Stimulated activated CD4-positive, alpha-beta T cell treated with anti-CD3 and anti-CD28 coated beads, Interleukin-4, amount 100 ng/mL, for 1 hour (primary cell): ENCODE measurements at places on chromosomes 7 and 10.
A peak's percentile ranks its signal among the peaks of the same experiment; 100 is the strongest.

GRCh38 chr10:21309427-21309826 lies 216.1 kb downstream of the SKIDA1 start:
- DNase-seq: no peak

GRCh38 chr7:155738104-155738503 lies 74.2 kb downstream of the SHH start:
- DNase-seq: no peak

GRCh38 chr7:95213809-95214492 lies 110.4 kb downstream of the PON1 start:
- DNase-seq: no peak

DNA sequence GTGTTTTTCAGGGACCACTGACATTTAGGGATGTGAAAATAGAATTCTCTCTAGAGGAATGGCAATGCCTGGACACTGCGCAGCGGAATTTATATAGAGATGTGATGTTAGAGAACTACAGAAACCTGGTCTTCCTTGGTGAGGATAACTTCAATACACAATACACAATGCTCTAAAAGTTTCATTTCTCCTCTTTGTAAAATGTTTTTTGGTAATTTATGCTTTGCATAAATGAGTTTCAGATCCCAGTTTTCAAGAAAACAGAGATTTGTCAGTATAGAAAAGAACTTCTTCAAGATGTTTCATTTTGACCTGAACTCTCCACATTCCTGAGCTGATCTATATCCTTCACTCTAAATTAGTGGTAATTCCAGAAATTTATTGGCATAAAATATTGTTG lies 14.2 kb downstream of the ZNF92 start:
- DNase-seq: no peak

DNA sequence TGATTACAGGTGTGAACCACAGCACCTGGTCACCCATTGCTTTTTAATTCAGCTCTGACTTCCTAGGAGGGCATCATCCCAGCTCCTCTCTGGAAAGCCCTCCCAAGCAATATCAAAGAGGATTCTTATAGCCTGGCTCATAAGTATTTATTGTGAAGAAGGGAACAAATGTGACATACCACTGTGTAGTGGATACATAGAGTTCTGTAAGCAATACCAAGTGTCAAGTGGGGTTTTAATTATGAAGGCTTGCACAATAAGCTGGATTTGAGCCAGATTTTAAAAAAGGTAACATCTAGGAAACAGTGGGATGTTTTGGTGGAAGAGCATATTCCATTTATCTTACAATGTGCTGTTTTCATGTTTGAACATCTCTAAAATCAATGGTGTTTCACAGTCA lies 19.0 kb upstream of the PRTFDC1 start:
- no peak for DNase-seq

- no peak for DNase-seq
Measured at GRCh38 chr10:59179068-59179467, 2.6 kb downstream of the PHYHIPL start.

DNA sequence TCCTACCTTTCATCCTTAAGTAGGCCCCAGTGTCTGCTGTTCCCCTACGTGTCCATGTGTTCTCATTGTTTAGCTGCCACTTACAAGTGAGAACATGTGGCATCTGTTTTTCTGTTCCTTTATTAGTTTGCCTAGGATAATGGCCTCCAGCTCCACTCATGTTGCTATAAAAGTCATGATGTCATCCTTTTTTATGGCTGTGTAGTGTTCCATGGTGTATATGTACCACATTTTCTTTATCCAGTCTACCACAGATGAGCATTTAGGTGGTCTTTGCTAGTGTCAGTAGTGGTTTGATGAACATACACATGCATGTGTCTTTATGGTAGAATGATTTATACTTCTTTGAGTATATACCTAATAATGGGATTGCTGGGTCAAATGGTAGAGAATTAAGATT lies 146.2 kb upstream of the SLC26A5 start:
- DNase-seq: no peak

DNA sequence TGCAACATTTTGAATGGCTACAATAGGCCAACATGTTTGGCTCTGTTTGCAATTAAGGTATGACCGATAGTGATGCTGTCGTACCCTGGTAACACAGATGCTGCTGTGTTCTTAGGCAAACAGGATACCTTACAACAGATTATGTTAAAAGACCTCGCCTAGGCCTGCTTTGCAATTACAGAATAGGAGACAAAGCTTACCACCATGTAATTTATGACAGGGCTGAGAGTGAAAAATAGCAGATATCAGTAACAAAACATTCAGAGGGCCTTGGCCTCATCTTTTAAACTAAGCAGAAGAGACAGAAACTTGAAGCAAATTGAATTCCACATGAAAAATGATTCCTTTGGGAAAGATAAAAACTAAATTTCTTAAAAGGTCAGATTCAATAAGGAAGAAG lies 29.4 kb upstream of the ABLIM1 start:
- DNase-seq: no peak

DNA sequence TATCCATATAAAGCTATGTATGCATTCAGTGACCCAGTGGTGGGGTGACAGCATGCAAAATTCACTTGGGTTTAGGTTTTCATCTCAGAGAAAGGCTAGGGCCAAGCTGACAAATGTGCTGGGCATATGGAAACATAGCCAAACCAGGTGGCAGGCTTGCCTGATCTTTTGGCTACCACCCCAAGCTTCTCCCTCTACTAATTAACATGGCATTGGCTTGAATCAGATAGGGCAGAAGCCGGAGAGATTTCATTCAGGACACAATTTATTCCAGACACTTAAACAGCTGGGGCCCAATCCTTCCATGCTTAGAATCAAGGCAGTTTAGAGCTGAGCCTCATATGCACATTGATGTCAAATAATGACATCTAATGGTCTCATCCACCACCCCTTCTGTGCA lies 95.5 kb upstream of the AGK start:
- DNase-seq: no peak

DNA sequence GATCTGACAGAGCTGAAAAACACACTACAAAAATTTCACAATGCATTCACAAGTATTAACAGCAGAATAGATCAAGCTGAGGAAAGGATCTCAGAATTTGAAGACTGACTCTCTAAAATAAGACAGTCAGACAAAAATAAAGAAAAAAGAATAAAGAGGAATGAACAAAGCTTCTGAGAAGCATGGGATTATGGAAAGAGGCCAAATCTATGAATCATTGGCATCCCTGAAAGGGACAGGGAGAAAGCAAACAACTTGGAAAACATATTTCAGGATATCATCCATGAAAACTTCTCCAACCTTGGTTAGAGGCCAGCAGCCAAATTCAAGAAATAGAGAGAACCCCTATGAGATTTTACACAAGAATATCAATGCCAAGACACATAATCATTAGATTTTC lies 804.8 kb upstream of the IGFBP3 start:
- DNase-seq: no peak

DNA sequence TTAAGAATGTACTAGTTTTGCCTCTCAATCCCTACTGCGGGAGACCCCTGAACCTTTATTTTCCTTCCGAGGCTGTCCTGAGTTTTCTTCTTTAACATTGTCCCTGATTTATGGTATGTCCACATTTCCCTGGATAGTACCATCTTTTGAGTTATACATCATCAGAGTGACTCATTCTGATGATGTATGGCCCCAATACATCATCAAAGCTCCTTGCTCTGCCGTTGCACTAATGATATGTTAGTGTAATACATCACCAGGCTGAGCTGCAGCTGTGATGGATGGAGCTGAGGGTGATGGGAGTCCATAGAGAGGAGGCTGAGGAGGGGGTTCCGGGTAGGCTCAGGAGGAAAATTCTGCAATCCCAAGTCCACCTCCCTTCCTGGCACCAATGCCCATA lies 986.5 kb downstream of the KCNMA1 start:
- DNase-seq: no peak

DNA sequence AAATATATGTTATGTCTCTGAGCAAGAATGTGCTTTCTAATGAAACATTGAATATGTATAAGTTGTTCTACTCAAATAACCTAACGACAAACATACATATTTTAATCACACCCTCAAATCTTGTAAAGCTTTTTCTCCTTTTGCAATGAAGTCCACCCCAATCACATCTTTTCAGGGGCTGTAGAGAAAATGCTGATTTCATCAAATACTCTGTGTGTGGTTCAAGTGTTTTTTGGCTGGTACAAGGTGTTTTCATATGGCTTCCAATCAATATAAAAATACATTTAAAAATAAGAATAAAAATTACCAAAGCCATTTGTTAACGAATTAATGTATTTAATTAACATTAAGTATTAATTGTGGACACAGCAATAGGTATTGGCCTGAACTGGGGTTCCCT lies 57.2 kb upstream of the TMEM196 start:
- DNase-seq: no peak

DNA sequence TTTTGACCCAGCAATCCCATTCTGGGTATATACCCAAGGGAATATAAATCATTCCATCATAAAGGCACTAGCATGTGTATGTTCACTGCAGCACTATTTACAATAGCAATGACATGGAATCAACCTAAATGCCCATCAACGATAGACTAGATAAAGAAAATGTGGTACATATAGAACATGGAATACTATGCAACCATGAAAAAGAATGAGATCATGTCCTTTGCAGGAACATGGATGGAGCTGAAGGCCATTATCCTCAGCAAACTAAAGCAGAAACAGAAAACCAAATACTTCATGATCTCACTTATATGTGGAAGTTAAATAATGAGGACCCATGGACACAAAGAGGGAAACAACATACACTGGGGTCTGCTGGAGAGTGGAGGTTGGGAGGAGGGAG lies 58.0 kb upstream of the STARD3NL start:
- DNase-seq: no peak

- no peak for DNase-seq
Measured at GRCh38 chr10:47136866-47137265, 163.1 kb upstream of the GDF10 start.

DNA sequence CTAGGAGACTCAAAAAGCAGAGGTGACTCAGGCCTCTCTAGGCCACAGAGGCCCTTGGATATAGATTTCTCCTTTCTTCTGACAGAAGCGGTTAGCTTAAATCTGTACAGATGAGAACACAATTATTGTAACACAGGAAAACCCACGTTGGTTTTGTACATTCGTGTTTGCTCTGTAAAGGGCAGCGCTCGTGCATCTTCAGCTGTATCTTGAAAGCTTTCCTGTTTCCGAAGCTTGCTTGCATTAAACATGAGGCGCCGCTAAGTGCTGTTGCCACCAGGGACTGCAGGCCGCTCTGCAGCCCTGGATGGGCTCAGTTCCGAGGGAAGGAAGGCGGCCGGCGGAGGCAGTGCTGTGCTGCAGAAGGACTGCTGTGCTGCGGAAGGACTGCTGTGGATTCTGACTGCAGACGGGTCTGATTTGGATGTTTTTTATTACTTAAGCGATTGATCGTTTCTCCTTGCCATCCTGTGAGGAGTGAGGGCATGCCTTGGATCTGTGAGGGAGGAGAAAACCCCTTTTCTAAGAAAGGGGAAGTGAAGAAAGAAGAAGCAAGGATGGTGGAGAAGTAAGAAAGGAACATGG lies 53.3 kb downstream of the FHIP2A start:
- peak; percentile 8 for DNase-seq

- no peak for DNase-seq
Measured at GRCh38 chr7:105178177-105178576, 164.2 kb downstream of the KMT2E start.

- no peak for DNase-seq
Measured at GRCh38 chr7:131104596-131105293, 222.9 kb upstream of the MKLN1 start.

GRCh38 chr7:23696916-23697441 lies 13.0 kb upstream of the STK31 start:
- DNase-seq: peak; percentile 62

DNA sequence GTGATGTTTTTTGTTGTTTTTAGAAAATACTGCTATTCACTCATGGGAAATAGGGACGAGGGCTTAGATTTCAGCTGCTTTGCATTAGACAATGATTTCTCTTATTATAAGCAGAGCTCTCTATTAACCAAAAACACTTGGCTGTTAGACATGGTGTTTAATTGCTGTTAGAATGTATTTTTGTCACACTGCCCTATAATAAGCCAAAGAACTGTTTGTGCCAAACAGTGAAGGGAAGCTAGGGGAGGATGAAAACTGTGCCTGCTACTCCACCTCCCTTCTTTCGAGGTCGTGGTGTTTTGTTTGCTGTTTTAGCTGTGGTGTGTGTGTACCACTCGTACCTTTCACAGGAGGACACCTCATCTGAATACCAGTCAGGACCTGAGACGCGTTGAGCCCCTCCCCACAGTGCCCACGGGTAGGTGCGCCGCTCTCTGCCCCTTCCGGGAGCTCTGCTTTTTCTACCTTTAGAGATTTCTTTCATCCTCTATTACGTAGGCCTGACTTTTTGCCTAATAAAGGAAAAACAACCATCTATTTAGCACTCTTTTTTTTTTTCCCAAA lies 57.9 kb downstream of the CUX1 start:
- DNase-seq: no peak

GRCh38 chr10:91684841-91685240 lies 52.0 kb upstream of the PPP1R3C start:
- no peak for DNase-seq

DNA sequence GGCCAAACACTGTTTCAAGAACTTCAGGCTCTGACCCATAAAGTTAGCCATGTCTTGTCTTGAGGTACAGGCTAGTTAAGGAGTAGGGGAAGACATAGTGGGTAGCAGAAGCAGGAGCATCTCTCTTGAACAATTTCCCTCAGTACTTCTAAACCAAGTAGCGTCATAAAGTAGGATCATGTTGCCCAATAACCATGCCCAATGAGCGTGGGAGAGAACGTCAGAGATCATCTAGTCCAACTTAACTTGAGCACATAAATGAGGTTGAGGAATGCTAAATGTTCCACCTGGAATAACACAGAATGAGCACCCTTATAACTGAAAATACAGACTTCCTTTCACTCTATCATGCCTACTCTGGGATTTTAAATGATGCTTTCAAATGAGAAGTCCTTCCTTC lies 134.9 kb downstream of the AOAH start:
- DNase-seq: no peak

DNA sequence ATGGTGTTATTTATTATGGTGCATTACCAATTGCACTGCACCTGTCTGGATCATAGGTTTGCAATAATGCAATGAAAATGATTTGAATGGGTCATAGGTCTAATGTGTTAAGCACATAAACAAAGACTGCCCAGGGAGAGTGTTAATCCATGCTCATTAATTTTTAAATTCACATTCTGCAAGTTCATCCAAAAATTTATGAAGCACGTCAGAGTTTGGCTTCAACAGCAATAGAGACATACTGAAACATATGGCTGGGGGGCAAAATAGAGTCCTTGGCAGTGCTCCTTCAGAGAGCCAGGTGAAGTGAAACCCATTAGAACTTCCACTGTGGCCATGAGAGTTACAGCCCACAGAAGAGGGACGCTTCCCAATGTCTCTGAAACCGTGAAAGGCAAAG lies 441.1 kb downstream of the POM121L12 start:
- no peak for DNase-seq

GRCh38 chr7:96530786-96531185 lies 178.9 kb downstream of the SEM1 start:
- DNase-seq: no peak

DNA sequence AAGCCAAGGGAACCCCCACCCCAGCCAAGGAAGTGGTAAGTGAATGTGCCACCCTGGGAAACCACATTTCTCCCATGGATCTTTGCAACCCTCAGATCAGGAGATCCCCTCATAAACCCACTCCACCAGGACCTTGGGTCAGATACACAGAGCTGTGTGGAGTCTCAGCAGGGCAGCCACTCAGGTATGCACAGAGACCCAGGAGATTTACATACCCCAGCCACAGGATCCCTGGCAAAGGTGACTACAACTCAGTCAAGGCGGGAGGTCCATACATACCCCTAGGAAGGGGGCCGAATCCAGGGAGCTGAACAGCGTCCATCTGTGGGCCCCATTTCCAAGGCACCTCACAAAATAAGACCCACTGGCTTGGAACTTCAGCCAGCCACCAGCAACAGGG lies 293.4 kb downstream of the CTNNA3 start:
- DNase-seq: no peak
